ENCODE measurements at places on chromosomes 1 and 21.

DNA sequence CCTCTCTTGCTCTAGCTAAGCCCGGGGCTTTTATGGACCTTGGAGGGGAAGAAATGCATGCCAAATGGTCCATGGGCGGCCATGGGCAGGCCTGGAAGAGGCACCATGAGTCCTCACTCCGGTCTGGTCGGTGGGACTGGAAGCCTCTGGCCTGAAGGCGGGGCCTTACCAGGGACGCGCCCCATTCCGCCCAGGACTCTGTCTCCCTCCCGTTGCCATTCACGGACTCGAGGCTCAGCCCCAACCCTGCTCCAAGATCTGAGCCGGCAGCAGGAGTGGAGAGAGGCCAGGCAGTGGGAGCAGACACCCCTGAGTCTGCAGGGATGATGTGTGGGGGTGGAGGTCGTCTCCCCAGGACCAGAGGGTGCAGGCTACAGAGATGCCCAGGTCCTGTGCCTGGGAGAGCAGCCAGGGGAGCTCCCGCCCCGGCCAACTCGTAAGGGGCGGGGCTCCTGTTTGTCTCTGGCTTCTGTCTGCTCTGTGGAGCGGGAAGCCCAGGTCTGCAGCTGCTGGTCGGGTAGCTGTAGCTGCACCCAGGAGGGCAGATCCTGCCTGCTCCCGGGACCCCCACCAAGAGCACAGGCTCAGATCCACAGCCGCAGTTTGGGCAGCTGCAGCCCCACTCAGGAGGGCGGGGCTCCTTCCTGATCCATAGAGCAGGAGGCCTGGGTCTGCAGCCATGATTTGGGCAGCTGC, 8.3 kb upstream of the KANK4 start:
- DNase-seq, result no peak

- no peak for DNase-seq
Observed at GRCh38 chr1:208207388-208208131, 36.6 kb downstream of the PLXNA2 start.

GRCh38 chr1:230359992-230360668, 66.0 kb downstream of the PGBD5 start:
- no peak for DNase-seq

DNA sequence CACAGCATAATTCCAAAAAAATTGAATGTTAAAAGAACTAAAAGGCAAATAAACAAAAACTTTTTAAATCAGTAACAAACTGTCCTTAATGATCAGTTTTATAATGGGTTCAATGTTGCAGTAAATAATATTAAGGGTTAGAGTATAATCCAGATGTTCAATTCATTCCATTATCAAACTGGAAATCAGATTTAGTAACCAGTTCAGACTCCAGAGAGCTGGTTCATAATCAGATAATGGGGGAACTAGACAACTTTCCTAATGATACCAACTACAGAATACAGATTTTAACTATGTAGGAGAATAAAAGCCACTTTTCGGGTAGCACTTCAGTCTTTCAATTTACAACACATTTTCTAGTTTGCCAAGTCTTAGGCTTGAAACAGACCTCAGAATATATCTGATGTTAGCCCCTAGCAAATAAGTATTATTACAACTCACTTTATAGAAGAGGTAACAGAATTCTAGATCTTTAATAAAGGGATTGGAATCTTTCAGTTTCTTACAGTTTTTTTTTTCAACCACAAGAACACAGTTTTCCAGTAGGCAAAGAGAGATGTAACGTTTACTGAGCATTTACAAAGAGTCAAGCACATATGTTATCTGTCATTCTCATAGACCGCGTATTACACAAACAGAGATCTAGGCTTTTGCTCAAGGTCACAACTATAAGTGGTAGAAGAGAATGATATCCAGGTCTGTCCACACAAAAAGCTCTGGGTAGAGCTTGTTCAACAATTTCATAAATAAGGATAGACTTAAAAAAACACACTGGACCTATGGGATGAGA, 1.9 kb upstream of the DCAF6 start:
- no peak for DNase-seq

DNA sequence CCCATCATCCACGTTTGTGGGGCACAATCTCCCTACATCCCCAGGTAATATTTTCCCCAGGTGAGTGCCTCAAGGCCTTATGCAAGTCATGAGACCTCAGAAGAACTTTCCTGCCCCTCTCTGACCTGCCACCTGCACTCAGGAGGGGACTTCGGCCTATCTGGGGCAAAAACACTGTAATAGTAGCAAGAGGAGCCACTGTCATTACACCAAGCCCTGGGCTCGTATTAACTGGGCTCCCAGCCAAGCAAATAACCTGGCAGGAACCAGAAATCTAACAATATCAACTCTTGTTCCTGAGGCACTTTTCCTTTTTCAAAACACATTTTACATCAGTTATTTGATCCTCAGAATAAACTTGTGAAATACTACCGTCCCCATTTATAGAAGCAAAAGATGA, 30.9 kb downstream of the LAMB3 start:
- DNase-seq, result no peak

GRCh38 chr1:8104278-8105236, 78.4 kb upstream of the ERRFI1 start:
- no peak for DNase-seq

GRCh38 chr1:109433322-109433721, 7.1 kb upstream of the PSMA5 start:
- DNase-seq, result no peak

- DNase-seq, result no peak
Observed at GRCh38 chr1:56413671-56414199, 165.6 kb downstream of the PLPP3 start.

- no peak for DNase-seq
Observed at GRCh38 chr1:230291731-230292620, 134.2 kb downstream of the PGBD5 start.

DNA sequence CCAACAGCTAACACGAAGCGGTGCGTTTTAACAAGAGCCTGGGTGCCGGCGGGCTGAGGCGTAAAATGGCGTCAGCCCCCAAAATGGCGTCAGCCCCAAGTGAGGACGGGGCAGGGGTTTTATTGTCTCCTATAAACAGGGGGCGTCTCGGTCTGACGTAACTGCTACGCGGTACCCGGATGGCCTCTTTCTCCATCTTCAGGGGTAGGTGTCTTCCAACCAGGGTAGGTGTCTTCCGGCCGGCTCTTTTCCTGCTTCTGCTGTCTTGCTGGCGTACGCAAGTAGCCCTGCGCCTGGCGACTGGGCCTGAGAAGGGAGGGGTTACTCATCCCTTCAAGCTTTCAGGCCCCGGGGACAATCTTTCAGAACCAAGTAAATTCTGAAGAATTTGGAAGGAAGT, 45.3 kb downstream of the LGR6 start:
- DNase-seq, result no peak

- no peak for DNase-seq
Observed at GRCh38 chr1:172328266-172328665, 92.2 kb upstream of the C1orf105 start.

- DNase-seq, result no peak
Observed at GRCh38 chr1:212700223-212700891, 717 bp upstream of the BATF3 start.

GRCh38 chr1:81605023-81605422, 195.7 kb upstream of the ADGRL2 start:
- no peak for DNase-seq

DNA sequence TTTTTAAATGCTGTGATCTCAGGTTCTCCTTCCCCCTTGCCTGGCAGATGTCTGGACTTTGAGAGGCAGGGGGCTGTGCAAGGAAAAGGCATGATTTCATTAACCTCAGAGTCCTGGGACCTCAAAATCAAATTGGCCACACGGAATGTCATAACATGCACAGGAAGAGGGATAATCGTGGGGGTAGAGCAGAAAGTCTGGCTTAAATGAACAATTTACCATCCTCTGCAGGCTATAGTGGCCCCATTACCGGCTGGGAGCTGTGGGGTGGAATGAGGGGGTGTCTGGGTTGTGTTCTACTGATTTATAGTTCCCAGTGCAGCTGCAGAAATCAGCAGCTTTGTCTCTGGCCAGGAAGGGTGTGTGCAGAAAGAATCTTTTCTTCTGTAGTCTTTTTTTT, 10.8 kb downstream of the OPRD1 start:
- DNase-seq, result no peak

DNA sequence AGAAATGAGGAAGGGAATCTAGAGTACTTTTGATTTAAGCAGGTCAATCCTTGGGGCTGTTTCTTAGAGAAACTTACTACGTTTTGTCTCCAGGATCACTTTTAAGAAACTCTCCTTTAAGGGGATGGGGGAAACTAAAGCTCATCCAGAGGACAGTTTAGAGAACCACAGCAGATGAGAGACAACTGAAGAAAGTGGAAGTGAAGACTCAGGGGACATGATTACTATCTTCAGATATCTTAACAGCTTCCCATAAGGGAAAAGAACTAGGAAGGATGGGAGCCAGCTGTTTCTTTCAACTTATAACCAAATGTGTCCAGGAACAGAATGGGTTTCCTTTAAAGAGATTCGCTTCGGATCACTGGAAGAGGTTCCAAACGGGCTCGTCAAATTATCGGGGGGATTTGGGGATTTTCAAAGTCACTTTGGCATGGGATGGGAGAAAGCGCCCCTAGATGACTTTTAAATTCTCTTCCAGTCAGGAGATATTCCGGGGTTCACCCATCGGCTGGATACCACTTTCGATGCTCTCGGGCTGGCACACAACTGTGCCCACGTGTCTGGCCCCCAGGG, 1.2 kb downstream of the SCMH1 start:
- DNase-seq, result no peak

DNA sequence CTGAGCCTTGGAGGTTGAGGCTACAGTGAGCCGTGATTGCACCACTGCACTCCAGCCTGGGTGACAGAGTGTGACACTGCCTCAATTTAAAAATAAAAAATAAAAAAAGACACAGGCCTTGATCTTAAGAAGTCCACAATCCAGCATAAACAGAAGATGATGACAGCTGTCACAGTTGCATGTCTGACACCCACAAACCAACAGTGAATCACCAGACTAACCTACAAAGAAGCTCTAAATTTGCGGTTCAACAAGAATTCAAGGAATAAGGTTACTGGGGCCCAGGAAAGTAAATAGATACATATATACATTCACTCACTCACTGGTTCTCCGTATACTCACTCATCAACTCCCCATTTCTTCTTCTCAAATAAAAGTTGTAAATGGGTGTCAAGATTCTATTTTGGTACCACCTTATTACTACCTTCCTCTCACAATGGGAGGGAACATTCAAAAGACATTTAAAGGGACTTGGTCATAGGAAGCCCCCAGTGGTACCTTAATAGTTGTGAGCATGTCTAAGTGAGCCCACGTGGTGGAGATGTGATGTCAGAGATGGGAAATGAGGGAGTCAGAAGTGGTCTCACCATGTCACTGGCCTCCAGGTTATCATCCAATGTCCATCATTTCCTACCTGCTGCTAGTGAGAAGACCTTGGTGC, 66.9 kb upstream of the PRDX6 start:
- DNase-seq, result no peak

GRCh38 chr1:172637522-172637921, 21.4 kb upstream of the FASLG start:
- DNase-seq, result no peak

DNA sequence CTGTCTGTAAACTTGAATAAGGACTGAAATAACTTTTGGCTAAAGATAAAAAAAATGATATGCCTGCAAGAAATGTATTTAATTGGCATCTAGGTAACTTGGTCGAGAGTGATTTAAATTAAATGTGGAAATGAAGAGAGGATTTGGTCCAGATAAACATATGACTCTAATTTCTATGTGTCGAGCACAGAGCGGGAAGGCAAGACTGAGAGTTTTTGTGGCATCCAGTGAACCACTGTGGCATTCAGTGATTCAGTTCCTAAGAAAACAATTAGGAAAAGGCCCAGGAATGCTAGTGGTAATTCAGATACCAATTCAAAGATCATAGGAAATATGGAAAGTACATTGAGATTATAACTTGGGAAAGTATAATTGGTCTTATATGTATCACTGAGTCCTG, 39.6 kb downstream of the PDE4B start:
- DNase-seq, result no peak

DNA sequence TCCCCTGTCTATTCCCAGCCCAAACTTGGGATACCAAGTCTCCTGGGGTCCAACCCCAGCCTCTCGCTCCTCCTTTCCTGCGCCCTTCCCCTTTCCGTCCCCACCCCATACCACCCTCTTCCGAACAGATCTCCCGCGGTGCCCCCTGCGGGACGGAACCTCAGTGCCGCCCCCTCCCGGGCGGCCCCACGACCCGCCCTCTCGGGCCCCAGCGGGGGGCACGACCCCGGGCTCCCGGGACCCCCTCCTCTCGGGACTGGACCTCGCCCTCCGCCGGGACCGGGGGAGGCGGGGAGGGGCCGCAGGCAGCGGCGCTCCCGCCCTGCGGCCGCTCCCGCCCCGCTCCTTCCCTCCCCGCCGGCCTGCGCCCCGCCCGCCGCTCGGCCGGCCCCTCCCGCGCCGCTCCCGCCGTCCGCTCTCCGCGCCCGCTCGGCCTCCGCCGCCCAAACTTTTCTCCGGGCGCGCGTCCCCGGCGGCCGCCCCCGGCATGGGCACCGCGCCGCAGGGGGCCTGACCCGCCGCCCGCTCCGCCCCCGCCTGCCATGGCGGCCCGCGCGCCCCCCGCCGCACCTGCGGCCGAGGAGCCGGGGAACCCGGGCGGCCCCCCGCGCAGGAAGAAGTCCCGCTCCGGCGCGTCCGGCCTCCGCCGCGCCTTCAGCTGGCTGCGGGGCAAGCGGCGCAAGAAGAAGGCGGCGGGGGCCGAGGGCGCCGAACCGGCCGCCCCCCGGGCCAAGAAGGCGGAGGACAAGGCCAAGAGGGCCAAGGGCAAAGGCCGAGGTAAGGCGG, 39.0 kb upstream of the SYNC start:
- no peak for DNase-seq

GRCh38 chr1:58812468-58812867, 28.6 kb upstream of the JUN start:
- DNase-seq, result no peak

- DNase-seq, result no peak
Observed at GRCh38 chr1:211198111-211198510, 61.1 kb upstream of the RCOR3 start.

GRCh38 chr1:28113242-28113572, 24.8 kb upstream of the EYA3 start:
- DNase-seq, result no peak

- no peak for DNase-seq
Observed at GRCh38 chr1:26772687-26773086, 15.1 kb upstream of the PIGV start.

DNA sequence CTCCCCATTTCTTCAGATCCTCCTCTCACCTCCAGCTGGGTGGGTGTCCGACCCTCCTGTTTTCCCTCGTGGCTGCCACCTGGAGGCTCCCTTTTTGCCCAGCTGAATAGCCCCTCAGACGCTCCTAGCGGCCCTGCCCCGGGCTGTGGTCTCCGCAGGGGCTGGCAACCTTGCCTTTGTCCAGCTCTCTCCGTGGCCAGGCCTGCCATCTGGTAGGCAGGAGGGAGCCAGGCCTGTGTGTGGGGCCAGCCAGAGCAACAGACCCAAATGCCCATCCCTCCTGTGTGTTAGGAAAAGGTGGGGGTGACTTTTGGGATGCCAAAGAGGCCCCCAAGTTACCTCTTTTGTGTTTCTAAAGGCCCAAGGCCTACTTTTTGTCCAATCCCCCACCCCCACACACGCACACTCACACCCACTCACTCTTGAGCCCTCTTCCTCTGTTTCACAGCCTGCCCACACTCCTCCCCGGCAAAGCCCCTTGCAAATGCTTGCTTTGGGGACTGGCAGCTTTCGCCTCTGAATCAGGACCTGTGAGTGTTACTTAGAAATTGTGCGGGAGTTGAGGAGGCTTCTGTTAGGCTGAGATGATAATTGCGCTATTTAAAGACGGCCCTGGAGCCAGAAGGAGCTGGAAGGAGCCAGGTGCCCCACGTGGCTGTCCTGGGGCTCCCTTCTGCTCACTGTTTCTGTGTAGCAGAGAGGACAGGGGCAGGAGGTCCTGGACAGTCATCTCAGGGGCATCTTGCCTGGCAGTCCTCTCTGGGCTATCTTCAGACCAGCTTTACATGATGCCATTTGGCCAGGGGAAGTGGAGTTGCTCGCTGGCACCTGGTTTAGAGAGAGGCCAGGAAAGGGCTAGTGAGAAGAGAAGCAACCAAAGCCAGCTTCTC, 9.1 kb downstream of the PPFIA4 start:
- no peak for DNase-seq
